GM18507 (cell line): ENCODE measurements at places on chromosomes 3 and 15.

DNA sequence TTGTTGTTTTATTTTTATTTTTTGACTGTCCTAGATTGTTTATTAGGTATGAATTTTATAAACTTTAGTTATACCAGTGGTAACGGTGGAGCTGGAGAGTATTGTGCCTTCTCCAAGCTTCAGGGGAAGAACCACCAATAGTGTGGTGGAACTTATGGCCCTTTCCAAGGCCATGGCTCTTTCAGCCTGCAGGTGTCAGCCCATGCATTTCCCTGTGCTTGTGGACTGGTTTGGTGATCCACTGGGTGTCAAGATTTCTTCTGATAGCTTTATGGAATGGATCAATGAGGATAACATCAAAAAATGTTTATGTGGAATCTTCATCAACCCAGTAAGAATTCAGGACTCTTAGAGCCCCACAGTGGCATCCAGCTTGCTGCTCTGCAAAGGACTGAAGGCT, 19.2 kb upstream of the SCAMP5 start:
- DNase-seq = no peak

DNA sequence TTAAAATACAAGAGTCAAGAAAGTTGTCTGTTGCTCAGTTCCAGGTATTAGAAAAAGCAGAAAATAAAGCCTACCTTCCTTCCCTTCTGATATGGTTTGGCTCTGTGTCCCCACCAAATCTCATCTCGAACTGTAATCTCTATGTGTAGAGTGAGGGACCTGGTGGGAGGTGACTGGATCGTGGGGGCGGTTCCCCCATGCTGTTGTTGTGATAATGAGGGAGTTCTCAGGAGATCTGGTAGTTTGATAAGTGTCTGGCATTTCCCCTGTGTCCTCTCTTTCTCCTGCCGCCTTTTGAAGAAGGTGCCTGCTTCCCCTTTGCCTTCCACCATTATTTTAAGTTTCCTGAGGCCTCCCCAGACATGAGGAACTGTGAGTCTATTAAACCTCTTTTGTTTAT, 288.8 kb upstream of the LMCD1 start:
- DNase-seq = no peak

GRCh38 chr15:67180035-67180434, 74.4 kb downstream of the AAGAB start:
- DNase-seq = no peak

DNA sequence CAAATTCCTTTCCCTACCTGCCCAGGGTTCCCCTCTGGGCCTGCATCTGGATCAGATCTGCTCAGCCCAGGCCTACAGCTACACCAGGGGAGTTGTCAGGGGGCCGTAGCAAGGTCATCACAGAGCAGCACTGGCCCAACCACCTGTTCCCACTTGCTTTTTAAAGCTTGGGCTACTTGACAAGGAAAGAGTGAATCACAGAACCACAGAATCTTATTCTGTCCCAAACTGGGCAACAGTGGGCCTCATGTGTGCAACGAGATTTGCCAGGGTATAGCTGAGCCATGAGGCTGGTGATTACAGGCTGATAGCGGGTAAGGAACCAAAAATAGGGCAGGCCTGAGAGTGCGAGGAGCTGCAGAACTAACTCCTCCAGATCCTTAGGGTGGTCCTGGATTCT, 66.7 kb downstream of the MYLK start:
- DNase-seq = no peak

DNA sequence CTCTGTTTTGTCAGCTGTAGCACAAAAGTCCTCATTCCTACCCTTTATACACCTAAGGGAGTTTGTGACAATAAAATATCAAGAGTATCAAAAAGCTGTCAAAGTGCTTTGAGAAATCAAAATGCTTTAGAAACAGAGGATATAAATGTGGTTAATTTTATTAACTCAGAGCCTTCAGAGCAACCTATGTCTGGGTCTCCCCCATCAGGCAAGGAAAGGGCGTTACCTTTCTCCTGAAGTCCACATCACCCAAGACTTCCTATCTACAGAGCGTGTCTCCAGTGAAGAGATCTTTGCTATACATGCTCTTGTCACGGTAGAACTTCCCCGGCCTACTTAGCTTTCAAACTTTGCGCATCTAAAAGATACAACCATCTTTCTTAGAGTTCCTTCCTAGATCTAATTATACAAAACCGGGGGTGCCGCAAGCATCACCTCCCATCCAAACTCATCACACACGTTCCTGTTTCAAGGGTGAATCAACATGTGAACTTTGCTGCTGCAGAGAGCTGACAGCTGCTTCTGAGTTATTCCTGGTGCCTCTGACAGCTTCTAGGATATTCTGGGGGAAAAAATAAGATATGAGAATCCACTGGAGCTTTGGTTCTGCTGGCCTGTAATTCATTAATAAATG, 93.0 kb downstream of the RARB start:
- DNase-seq = no peak

GRCh38 chr3:173586166-173586565, 188.6 kb downstream of the NLGN1 start:
- DNase-seq = no peak

DNA sequence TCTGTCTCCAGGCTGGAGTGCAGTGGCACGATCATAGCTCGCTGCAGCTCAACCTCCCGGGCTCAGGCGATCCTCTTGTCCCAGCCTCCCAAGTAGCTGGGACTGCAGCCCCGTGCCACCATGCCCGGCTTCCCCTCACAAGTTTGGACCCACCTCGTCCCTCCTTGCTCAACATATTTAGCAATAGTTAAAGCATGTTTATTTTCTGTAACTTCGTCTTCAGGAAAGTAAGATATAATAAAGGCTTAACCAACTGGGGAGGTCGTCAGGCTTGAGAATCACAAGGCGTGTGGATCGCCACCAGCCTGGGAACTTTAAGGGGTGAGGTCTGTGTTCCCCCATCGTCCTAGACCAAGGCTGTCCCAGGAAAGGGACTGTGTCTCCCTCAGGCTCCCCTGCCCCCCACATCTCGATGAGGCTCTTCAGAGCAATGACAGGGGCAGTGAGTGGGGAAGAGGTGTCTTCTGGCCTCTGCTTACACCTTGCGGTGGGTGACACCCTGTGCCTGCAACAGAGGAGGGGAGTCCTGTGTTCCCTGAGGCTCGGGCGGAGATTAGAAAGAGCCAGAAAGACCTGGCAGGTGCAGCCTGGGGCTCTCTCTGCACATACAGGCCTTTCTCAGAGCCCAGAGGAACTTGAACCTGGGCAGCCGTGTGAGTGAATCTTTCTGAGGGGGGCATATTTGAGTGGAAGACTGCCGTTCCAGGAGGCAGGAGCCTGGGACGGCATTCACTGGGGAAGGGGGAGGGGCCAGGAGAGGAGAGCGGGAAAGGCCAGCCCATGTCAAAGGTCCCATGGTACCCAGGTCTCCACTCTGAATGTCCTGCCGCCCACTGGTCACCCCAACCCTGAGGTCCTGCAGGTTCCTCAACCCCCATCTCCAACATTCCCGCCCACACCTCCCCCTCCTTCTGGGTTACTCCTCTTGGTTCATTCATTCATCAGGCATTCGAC, 152.3 kb downstream of the SMAD6 start:
- no peak for DNase-seq

- DNase-seq = no peak
These were observed 129.7 kb upstream of the CDIN1 start for GRCh38 chr15:36449662-36450145.

GRCh38 chr15:66608881-66609280, 43.1 kb upstream of the LCTL start:
- no peak for DNase-seq

- no peak for DNase-seq
These were observed 332.4 kb downstream of the ARPP21 start for GRCh38 chr3:35971686-35972085.

DNA sequence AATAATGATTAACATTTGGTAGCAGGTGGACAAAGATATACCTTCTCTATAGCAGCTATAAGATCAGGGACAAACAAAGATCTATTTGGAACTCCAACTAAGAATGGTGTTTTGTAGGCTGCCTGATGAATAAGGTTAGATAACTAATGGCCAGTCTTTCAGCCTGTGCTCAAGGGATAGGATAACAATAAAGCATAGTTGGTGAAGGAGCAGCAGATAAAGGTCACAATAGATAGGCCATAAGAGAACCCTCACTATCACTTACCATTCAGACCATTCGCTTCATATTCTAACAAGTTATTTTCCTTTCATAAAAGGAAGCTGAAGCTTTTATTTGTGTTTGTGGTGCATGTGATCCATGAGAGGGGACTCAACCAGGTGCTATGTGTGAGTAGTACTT, 19.8 kb downstream of the EPM2AIP1 start:
- no peak for DNase-seq

DNA sequence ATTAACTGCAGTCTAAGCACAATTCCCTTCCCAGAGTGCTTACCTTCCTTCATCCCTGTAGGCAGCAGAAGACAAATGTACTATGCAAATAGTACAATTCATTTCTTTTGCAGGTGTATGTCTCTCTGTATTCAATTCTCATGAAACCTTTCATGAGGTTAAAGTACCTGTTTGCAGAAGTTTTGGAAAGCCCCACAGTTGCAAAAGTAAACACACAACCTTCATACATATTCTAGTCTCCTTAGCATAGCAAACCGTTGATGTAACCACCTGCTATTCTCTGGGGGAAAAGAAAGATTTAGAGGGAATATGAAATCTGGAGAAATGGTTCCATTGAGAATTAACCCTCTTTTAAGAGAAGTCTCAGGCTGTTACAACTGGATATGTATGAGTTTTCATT, 200.3 kb upstream of the SUCLG2 start:
- no peak for DNase-seq

DNA sequence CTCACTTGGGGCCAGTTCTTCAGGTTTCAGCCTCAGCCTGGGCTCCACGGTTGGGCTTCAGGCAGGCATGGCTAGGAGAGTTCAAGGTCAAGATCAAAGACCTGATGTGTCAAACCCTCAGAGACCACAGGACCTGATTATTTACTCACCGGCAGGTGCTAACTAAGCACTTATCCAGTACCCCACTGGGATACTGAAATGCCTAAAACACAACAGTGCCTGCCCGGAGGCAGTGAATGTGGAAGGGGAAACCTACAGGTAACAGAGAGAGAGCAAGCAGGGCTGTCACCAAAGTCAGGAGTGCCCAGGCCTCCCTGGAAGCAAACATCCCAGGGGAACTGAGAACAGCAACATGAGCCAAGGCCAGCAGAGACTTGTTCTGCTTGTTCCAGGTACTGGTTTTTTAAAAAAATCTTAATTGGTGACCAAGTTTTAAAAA, 6.7 kb downstream of the IDH2 start:
- DNase-seq = no peak

DNA sequence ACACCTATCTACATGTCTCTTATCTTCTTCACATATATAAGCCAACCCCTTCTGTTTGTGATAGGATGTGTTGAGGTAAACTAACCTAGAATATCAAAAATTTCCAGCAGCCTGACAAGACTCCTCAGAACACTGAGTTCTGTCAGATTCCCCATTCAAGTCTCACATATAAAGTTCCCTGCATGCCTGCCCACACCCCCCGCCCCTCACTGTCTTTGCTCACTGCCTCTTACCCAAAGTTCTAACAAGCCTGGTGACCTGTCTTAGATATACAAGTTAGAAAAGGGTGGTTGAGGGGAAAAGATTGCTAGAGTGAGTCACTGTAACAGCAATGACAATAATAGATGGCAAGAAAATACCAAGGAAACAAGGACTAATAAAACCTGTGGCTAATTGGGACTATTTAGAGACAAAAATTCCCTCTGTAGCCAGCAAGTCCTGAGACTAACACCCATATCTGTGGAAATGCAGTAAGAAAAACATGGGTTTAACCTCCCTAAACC, 40.1 kb downstream of the FBXO22 start:
- DNase-seq = no peak

GRCh38 chr3:155978324-155978723, 107.9 kb downstream of the GMPS start:
- no peak for DNase-seq

GRCh38 chr3:30951826-30952225, 57.4 kb upstream of the GADL1 start:
- DNase-seq = no peak

DNA sequence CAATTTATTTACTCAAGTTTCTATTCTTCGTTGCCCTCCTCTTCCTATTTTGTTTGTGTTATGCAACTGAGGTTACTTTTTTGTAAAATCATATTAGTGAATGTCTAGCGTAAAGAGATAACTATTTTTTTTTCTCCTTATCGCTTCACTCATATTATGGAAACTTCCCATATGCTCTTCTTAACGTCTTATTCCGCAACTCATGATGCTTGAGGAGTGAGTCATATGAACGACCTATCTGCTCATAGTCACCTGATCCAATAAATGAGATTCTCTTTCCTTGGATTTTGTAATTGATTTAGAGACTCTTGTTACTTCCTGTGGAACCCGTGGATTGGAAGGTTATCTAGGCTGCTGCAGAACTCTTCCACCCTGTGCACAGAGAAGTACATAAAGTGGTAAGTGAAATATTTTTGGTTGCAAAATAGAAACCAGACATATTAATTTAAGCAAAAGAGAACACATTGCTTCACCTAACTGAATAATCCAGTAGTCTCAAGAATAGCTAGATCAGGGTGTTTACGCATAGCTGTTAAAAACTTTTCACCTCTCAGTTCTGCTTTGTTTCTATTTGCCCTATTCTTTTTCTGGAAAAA, 719.3 kb upstream of the SGO1 start:
- DNase-seq = no peak

- DNase-seq = no peak
These were observed 269.8 kb upstream of the POU1F1 start for GRCh38 chr3:87546216-87546615.

DNA sequence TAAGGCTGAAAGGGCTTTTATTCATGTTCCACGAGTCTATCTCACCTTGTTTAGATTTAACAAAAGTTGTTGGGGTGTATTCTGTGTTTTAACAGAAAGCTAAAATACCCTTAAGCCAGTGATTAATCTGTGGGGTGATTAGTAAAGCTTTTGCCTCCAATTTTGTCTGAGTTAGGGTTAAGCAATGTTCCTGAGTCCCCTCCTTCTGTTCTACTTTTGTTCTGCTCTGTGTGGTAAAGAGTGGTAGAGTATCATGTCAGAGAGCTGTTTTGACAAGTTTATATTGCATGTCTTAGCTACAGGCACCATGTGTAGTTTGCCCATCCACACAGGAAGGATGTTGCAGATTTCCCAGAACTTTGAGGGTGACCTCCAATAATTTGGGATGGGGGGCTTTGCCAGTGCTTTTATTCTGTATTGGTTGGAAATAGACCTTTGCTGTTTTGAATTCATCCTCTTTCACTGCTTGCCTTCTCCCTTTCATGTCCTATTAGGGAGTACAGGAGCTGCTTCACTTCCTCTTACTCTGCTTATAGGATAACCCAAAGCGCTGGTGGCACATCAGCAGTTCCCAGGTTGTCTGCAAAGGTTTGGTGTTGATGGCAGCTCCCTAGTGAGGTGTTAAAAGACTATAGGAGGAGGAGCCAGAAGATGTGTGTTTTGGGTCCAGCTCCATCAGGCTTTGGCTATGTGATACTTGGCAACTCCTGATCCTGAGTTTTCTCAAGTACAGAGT, 7.4 kb downstream of the PDE8A start:
- DNase-seq = no peak
